ENCODE measurements at places on chromosomes 4 and X.

- DNase-seq, result no peak
These were observed 104.0 kb downstream of the NEUROG2 start for GRCh38 chr4:112411781-112412550.

DNA sequence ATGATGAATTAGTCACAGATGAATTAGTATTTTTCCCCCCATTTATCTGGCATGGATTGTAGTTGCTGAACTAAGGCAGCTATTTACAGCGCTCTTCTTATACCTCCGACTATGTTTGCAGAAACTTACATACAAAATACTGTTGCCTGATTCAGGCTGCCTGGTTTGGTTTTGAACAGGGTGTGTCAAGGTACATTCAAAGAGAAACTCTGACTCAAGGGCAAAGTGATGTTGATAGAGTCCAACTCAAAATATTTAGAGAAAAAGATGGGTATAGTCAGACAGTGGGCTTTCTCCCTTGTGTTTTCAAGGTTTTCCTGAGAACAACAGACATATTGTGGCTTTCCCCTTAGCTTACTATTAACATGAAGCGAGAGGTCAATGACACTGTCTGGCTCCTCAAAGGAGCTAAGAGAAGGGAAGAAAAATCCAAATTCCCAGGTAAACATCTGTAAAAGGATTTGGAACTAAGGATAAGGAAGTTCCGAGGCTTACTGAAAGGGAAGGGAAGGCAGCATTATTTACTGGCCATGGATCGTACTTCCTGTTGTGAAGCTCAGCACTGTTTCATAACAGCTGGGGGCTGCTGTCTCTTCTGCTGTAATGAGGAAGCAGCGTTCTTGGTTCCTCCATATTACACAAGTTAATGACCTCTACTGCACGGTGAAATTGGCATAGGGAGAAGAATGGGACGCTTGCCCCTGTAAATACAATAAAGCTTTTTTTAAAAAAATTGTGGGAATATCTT lies 30.9 kb downstream of the FAM9C start:
- DNase-seq, result peak; percentile 48

GRCh38 chr4:107862658-107863057 lies 37.9 kb downstream of the SGMS2 start:
- DNase-seq, result peak; percentile 97

DNA sequence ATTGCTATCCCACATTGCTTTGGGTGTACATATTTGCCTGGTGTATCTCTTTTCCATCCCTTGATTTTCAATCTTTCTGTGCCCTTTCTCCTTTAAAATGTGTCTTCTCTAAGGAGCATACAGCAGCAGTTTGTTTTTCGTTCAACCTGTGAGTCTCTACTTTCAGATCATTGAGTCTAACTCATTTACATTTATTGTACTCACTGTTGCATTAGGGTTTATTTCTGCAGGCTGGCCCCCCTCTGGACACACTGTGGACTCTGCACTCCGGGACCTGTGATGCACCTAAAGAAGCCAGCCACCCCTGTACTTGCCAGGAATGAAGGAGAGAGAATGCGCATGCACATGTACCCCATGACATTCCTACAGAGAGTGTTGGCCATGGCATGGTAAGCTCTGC lies 93.0 kb downstream of the FAM53A start:
- no peak for DNase-seq

DNA sequence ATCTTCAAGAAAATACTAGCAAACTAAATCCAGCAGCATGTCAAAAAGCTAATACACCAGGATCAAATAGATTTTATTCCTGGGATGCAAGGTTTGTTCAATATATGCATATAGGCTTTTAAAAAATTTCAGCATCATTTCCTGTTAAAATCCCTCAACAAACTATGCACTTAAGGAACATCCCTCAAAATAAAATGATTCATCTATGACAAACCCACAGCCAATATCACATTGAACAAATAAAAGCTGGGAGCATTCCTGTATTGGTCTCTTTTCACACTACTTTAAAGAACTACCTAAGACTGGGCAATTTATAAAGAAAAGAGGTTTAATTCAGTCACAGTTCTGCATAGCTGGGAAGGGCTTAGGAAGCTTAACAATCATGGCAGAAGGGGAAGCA lies 726.7 kb downstream of the GRXCR1 start:
- peak; percentile 23 for DNase-seq

DNA sequence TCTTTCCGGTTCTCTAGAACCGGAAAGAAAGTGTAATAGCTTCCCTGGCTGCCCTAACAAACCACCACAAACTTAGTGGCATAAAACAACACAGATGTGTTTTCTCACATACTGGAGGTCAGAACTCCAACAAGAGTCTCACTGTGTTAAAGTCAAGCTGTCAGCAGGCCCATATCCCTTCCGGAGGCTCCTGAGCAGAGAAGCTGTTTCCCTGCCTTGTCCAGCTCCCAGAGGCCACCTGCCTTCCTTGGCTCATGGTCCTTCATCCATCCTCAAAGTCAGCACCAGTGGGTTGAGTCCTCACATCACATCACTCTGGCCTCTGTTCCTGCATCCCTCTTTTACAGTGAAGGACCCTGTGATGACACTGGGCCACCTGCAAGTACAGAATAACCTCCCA lies 49.8 kb upstream of the HMX1 start:
- DNase-seq, result no peak

DNA sequence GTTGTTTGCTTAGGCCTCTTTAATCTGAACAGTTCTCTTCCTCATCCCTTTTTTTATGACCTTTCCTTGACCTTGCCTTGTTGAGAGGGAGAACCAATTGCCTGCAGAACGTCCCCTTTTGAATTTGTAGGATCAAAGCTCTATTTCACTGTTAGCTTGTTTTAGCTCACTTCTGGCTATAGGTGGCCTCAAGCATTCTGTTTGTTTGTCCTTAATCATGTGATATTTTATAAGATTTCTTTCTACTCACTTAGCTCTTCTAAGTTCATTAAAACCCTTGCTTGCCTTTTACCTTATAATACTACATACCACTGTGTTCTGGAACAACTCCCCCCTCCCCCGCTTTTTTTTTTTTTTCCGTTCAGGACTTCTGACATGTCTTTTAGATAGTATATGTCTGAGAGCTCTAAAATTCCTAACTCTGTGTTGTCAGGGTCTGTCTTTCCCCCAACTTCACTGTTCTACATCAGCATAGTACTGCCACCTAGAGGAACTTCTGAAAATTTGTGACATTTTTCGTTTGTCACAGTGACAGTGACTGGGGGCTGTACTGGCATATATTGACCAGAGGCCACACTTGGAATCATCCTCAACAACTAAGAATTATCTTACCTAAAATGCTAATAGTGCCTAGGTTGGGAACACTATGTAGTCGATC lies 128.5 kb downstream of the LARP7 start:
- peak; percentile 8 for DNase-seq

- DNase-seq, result peak; percentile 78
These were observed 162.4 kb upstream of the GPRIN3 start for GRCh38 chr4:89469930-89470375.

- no peak for DNase-seq
These were observed 101.9 kb downstream of the EFNB1 start for GRCh38 chrX:68930542-68931317.

DNA sequence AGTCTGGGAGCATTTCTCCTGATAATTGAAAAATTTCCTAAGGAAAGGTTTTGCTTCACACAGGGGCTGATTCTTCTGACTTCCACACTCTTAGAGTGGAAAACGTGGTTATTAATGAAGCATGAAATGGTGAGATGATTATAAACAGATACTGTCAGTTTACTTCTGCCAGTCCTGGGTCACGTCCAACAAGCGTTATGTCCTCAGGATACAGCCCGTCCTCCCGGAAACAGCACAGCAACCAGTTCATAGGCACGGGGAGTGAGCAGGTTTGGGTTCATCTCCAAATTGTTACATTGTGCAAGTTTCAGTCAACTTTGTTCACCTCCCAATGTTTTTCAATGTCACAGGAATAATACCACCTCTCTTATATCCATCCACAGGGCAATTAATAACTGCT lies 98.8 kb downstream of the NPNT start:
- DNase-seq, result peak; percentile 32

- no peak for DNase-seq
These were observed 161.1 kb upstream of the NAP1L5 start for GRCh38 chr4:88858752-88859151.

GRCh38 chr4:176277162-176277904 lies 8.3 kb upstream of the ASB5 start:
- peak; percentile 70 for DNase-seq

GRCh38 chr4:185229021-185229818 lies 19.8 kb downstream of the SNX25 start:
- DNase-seq, result no peak

- peak; percentile 30 for DNase-seq
These were observed 136.2 kb downstream of the PPP3CA start for GRCh38 chr4:101211146-101211553.

GRCh38 chrX:133555782-133556458 lies 140.6 kb upstream of the GPC4 start:
- no peak for DNase-seq

DNA sequence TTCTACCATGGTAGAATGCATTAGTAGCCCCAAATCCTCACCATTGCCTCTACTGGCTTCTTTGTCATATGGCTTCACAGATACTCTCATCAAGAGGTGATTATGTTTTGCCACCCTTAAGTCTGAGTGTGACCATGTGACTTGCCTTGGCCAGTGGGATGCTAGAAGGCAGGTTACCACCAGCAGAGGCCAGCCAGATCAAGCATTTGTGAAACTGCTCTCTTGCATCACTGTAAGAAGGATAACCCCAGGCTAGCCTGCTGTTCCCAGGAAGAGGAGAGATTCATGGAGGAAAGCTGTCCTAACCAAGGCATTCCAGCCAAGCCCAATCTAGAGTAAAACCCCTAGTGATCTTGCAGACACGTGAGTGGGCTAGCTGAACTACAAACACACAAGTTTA lies 46.8 kb downstream of the USP46 start:
- DNase-seq, result peak; percentile 71

DNA sequence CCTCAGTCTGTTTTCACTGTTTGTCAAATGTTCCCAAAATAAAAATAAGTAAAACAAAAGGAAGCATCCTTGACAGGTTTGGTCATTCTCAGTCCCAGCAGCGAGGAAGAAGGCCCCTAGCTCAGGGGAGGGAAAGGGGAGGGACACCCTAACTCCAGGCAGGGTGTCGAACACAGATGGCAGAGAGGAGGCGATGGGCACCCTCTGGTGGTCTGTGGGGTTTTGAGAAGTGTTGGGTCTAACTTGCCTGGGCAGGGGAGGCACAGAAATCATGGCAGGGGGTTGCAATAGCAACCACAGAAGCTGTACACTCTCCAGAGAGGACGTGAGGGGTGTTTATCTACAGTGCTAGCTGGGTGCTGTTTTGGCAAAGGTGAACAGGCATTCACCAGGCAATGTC lies 229.8 kb upstream of the SFRP2 start:
- DNase-seq, result no peak

DNA sequence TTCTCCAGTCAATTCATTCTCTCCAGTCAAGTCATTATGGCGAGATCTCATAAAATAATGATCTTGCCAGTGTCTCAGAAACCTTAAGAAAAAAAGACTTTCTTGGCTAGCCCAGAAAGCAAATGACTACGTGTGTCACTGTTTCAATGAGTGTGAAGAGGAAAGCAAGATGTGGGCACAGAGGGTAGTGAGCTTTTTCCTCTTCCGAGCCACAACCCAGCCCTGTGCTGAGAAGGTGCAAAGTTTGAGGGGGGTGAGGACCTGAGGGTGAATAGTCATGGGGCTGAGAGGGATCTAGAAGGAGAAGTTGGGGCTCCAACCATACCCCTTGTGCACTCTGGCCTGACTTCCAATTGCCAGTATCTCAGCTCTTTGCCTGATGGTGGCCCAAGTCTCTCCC lies 85.6 kb upstream of the EGFL6 start:
- no peak for DNase-seq

- DNase-seq, result no peak
These were observed 108.3 kb downstream of the TENM3 start for GRCh38 chr4:182351485-182351884.

- peak; percentile 29 for DNase-seq
These were observed 25.3 kb downstream of the HOPX start for GRCh38 chr4:56655627-56656345.

- DNase-seq, result no peak
These were observed 388.4 kb upstream of the TEX13C start for GRCh38 chrX:124931241-124931640.

DNA sequence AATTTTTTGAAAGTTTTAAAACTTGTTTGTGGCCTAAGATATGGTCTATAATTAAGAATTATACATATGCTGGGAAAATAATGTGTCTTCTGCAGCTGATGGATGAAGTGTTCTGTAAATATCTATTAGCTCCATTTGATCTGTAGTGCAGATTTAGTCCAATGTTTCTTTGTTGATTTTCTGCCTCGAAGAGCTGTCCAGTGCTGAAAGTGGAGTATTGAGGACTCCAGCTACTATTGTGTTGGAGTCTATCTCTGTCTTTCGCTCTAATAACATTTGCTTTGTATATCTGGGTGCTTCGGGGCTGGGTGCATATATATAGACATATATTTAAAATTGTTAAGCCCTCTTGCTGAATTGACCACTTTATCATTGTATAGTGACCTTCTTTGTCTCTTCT lies 2127.3 kb downstream of the PCDH7 start:
- peak; percentile 50 for DNase-seq

GRCh38 chr4:80846210-80846609 lies 184.3 kb upstream of the BMP3 start:
- DNase-seq, result no peak

GRCh38 chr4:55127053-55127452 lies 1.7 kb upstream of the KDR start:
- no peak for DNase-seq

- DNase-seq, result peak; percentile 99
These were observed 802.4 kb downstream of the TRIML1 start for GRCh38 chr4:188941524-188942119.

- DNase-seq, result no peak
These were observed 73.1 kb downstream of the WFS1 start for GRCh38 chr4:6342530-6343293.

DNA sequence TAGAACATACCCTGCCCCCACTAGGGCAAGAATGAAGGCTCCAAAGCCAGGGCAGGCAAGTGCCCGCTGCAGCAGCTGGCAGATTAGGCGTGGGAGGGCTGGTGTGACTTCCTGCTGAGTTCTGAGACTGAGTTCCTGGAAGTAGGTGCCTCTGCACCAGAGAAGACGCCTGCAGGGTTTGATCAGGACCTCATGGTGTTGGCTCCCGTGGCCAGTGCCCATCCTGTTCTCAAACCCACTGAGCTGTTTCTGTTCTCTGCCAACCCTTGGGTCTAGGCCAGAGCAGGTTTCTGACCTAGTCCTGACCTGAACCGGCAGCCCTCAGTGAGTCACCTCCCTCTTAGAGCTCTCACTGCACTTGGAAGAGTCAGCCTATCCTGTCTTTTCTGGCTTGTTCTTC lies 220.7 kb downstream of the HS6ST2 start:
- peak; percentile 48 for DNase-seq

DNA sequence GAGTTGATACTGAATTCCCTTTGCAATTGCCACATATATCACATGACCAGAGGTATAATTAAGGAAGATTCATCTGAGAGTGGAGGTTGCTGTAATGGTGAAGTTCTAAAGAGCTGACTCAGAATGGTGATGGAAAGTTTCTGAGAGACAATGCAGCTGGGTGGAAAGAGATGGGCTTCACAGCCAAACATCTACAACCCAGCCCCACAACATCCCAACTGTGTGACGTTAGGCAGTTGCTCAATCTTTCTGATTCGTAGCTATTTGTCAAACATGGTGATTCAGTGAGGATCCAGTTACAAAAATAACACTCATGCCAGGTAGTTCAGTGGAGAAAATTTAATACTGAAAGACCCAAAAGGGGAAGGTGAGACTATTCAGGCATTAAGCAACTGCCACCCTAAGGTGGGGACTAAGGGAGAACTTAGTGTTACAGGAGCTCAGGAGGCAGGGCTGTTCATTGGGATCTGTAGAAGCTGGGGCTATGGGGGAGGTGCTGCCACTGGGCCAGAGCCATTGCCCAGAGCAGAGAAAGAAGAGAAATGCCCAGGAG lies 6.9 kb upstream of the AFF1 start:
- peak; percentile 99 for DNase-seq

All from epithelial cell of esophagus (primary cell).